ENCODE measurements at places on chromosomes 7 and 10.

DNA sequence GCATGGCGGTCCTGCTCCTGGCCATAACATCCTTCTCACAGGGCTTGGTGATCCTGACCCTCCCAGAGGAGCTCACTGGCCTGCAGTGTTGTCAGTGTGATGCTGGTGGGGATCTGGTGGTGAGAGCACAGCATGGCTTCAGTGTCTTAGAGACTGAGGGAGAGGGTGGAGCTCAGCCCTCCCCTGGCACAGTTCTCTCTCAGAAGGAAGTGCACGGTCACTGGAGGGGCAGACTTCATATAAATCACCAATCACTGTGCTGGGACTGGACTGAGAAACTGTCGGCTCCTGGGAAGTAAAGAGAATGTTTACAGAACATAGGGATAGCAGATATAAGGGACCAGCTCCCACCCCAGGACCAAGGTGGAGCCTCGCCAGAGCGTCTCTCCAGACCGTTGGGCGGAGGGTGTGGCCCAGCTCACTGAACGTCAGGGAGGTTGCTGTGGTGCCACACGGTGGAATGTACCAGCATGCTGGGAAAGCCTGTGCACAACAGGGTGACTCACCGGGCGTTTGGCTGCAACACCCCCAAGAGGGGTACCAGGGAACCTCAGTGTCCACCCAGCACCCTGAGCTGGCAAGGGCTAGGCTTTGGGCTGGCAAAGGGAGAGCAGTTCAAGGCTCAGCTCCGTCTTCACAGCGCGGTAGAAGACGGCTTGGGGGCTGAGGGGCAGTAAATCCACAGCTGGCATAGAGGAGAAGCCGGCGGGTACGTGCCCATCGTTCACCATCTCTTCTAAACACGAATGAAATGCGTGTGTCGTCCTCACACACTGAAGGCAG, 8.8 kb upstream of the GET4 start:
- DNase-seq, result no peak

DNA sequence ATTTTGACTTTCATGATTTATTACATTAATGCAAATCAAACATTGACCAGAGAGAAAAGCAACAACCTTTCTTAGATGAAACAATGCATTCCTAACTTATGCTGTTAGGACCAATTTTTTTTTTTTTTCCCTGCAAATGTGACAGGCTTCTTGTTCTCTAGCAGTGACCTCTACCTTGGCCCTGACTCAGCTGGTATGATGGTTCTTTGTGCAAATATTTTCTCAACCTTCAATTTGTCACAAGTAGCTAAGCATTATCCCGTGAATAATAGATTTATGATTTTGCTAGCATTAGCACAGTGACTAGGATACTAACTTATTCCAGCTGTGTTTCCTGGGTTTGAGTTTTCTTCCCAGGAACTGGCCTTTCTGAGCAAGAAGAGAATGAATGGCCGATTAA, 64.9 kb downstream of the PPP1R9A start:
- DNase-seq, result peak; percentile 29

- no peak for DNase-seq
These were observed 53.9 kb upstream of the ARID5B start for GRCh38 chr10:61847640-61848039.

DNA sequence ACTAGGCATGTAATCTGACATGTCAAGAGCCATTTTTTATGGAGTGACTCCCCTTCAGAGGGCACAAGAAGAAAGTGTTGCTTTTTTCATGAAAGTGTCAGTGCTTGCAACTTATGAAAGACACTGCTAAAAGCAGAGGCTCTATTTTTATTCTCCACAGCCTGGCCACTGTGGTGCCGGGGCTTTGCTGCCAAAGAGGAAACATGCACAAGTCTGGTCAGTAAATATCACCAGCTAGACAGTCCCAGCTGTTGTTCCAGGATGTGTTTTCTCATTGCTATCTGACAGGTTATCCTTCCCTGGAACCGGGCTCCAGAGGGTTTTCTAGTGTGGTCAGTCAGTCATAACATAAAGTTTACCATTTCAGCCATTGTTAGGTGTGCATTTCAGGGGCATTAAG, 180.7 kb upstream of the PITRM1 start:
- DNase-seq, result no peak

GRCh38 chr7:115799430-115799829, 231.1 kb downstream of the TFEC start:
- DNase-seq, result no peak

GRCh38 chr7:22288202-22288601, 68.8 kb downstream of the RAPGEF5 start:
- DNase-seq, result no peak

- DNase-seq, result no peak
These were observed 186.8 kb upstream of the AUTS2 start for GRCh38 chr7:69411466-69411865.

DNA sequence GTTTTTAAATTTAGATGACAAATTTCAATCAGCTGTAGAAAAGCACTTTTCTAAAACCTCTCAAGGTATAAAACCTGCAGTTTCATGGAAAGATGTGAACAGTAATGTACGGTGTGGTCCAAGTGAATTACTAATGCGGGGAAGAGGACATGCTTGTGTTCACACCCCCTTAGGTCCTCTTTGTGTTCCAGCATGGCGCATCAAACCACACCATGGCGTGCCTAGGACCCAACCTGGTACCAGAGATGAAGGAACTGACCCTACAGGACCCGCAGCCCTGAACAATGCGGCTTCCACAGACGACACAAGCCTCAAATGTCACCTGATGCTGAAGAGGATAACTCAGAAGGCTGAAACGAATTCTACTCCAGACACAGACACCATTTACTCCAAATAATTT, 81.3 kb upstream of the GPR22 start:
- DNase-seq, result no peak

DNA sequence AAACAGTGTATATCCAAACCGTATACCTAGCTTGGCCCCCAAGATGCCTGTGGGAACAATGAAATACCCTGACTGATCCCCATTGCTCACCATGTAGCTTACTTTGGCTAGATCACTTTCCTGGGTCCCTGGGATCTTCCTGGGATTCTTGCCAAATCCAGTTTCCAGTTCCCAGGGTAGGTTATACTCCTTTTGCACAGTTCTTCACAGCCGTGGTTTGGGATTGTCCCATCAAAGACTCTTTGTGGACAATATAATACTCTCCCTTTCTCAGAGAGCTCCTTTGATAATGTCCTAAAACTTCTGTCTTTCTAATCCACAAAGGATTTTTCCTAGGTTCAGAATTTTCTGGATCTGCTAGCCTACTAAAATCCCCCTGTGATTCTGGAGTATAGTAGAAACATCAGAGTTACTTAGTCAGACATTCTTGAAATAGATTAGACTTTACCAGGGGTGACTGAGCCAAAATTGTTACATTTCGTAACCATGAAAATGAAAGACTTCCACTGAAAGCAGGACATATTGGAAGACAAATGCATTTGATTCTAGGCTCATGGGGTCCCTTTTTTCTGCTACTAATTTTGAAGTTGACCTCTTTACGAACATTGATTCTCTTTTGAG, 388.3 kb upstream of the ETV1 start:
- no peak for DNase-seq

GRCh38 chr7:142478479-142479220, 220.8 kb upstream of the PRSS58 start:
- no peak for DNase-seq

DNA sequence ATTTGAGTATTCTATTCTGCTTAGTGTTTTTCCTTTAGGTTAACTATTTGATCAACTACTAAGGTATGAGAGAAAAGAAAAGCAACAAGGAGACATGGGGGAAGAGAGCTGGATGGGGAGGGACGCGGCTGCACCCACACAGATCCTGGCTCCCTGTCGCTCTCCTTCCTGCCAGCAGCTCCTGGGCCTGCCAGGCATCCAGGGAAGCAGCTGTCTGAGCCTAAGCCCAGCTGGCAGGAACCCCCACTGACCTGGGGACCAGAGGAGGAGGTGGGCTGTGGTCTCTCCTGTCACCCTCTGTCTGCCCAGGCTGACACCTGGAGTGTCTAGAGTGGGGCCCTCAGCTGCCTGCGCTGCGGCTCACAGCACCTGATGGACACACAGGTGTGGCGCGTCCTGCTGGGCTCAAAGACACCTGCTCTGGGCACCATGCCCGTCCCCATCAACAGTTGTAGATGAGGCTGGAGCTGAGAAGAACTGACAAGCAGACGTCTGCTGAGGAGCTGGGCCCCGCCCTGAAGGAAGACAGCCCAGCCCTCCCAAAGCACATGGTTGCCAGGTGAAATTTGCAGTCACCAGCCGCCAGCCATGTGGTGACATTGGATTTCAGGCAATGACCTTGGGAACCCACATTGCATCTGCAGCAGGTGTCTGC, 207.9 kb downstream of the PLXNA4 start:
- no peak for DNase-seq

GRCh38 chr7:119105381-119105780, 880.9 kb downstream of the ANKRD7 start:
- no peak for DNase-seq

- no peak for DNase-seq
These were observed 71.8 kb downstream of the ARHGAP21 start for GRCh38 chr10:24651923-24652322.

DNA sequence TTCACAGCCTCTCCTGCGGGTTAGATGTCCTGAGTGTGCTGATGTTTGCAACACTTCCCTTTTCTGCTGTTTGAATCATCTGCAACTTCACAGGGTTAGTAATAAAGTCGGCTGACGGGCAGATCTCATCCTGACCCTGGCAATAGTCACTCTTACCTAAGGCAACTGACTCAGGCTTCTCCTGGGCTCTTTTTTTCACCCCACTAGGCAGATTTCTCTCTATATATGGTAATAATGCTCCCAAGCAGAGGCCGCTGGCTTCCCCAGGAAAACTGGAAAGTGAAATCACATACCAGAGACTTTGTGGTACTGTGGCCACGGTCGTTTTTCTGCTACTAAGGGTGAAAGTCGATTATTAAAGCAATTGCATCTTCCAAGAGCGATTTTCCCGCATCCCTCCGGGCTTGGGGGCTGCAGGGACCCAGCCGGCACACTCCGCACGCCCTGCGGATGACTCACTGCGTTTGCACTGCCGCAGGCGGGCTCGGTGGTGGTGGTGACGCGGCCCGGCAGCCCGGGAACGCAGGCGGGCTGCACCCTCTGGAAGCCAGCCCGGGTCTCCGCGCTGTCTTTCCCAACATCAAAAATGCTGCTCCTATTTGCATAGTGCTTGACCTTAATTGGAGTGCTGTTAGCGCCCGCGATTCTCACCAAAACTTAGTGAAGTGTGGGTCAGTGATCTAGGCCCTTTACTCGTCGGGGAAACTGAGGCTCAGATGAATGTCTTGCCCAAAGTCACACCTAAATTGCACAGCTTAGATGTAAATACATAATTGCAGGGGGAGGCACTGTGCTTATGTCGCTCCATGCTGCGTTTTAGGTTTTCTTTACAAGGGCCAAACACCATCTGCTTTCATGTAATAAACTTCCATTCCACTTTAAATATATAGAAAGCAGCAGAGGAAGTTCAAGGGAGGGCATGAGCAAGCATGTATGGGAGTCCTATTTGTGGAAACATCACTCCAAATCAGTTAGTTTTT, 47.6 kb upstream of the ITGB1 start:
- peak; percentile 74 for DNase-seq

DNA sequence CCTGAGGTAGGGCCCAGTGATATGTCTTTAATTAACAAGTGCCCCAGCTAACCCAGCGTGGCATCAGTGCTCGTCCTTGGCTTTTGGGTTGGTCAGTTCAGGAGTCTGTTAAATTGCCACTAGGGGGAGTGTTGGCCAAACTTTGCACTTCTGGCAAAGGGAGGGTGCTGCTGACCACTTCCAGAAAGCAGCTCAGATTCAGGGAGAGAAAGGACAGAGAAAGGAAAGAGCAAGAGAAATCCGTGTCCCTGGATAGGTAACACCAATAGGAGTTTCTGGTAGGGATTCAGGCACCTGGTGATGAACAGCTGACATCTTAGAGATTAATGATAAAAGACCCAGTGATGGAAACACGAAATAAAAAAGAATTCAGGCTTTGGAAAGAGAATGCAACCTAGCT, 243.1 kb upstream of the AOAH start:
- peak; percentile 70 for DNase-seq

- no peak for DNase-seq
These were observed 32.1 kb downstream of the SGPL1 start for GRCh38 chr10:70847659-70848360.

DNA sequence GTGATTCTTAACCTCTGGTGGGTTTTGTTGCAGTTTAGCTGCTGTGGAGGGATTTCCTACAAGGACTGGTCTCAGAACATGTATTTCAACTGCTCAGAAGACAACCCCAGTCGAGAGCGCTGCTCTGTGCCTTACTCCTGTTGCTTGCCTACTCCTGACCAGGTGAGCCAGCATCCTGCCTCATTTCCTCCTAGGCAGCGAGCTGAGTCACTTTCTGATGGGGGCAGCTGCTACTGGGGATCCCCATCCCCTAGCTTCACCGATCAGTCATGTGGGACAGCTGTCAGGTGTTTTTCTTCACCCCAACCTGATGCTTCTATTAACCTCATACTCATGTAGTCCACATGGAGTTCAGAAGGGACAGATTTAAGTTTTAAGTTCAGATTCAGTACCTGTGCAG, 21.7 kb upstream of the SMO start:
- no peak for DNase-seq

GRCh38 chr7:41491883-41492471, 210.9 kb downstream of the INHBA start:
- DNase-seq, result no peak

GRCh38 chr10:10564081-10564794, 453.4 kb upstream of the CELF2 start:
- DNase-seq, result no peak

DNA sequence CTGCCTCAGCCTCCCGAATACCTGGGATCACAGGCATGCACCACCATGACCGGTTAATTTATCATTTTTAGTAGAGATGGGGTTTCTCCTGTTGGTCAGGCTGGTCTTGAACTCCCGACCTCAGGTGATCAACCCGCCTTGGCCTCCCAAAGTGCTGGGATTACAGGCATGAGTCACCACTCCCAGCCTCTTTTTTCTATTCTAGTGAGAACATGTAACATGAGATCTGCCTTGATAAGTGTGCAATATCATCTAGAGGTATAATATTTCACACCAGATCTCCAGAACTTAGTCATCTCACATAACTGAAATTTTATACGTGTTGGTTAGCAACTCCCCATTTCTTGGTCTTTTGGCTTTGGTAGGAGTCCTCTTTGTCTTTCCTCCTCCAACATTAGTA, 656.9 kb downstream of the CNTNAP2 start:
- no peak for DNase-seq

DNA sequence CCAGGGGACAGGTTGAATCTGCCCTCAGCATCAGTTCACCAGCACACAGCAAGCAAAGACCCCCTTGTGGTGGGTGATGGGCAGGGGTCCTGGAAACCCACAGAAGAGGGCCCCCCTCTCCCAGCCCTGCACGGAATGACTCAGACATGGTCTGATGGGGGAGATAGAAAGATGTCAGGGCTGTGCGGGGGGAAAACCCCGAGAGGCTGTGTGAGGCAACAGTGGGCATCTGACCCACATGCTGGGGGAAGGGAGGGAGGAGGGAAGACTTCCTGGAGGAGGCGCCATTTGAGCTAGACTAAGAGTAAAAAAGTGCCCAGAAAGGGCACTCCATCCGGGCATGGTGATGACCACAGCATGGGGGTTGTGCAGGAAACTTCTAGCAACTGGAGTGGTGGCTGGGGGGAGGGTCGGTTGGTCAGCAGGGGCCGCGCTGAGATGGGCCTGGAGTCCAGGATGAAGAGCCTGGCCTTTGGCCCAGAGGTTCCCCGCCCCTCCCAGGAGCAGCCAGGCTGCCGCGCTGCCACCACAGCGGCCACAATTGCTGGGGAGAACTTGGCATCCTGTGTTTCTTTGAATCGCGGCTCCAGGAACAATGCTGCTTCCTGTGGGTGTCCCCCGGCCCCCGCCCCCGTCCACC, 2.5 kb downstream of the LFNG start:
- DNase-seq, result peak; percentile 80

All from femur (tissue), 1 donor.